CD4-positive, alpha-beta T cell treated with Interleukin-12 subunit alpha and Interleukin-12 subunit beta, for 1 hour (primary cell): ENCODE measurements at places on chromosomes 5 and 9.
A peak's percentile ranks its signal among the peaks of the same experiment; 100 is the strongest.

GRCh38 chr5:68140763-68141162 lies 74.8 kb upstream of the PIK3R1 start:
- no peak for DNase-seq

GRCh38 chr5:42718591-42718990 lies 38.0 kb upstream of the CCDC152 start:
- peak; percentile 36 for DNase-seq

- DNase-seq, result no peak
Measured at GRCh38 chr9:116546711-116547581, 140.2 kb upstream of the TRIM32 start.

DNA sequence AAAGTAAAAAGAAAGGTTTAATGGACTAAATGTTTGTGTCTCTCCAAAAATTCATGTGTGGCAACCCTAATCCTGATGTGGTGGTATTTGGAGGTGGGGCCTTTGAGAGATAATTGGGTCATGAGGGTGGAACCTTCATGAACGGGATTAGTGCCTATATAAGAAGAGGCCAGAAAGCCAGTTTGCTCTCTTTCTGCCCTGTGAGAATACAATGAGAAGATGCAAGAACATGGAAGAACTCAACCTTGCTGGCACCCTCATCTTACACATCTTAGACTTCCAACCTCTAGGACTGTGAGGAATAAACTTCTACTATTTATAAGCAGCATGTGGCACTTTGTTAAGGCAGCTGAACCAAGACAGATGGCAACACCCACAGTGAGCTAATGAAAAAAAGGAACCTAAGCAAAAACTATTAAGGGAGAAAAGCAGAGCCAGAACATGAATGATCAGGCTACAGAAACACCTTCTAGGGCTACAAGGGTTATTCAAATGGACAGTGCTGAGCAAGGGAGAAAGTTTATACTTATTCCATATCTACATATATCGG lies 159.5 kb downstream of the PLK2 start:
- DNase-seq, result no peak

DNA sequence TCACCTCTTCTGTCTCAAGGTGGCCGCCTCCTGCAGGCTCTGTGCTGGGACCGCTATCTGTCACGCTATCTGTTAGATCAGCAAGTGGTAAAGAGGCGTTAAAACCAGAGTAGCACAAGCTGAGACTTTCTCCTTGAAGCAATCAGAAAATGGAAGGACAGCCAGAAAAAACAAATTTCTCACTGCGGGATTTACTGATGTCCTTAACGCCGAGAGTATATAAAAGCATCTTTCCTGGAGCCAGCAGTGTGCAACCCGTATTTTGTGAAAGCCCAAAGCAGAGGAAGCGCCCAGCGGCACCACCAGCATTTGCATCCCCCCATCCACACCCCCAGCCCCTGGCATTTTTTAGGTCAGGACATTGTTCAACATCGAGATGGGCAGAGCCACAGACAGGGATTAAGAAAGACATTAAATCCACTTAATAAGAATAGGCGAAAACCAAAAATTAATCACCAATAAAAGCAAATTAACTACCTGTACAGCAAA lies 48.6 kb downstream of the DUSP1 start:
- peak; percentile 65 for DNase-seq

GRCh38 chr5:69468631-69469030 lies 24.0 kb upstream of the OCLN start:
- no peak for DNase-seq

DNA sequence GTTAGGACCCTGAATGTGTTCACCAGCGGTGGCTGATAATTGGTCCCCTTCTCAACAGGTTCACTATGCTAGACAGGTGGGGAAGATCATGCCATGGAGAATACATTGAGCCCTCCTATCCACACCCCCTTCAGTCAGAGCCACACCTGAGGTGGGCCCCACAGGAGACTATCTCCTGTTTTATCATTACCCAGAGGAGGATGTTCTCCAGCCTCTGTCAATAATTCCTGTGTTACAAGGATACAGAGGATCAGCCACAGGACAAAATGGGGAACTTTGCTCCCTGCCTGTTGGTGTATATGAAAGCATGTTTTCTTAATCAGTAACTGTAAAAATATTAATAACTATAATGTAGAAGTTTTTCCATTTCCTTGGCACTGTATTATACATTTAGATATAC lies 25.9 kb downstream of the RAD1 start:
- no peak for DNase-seq

GRCh38 chr5:10654566-10654965 lies 90.7 kb downstream of the ANKRD33B start:
- no peak for DNase-seq
